ENCODE measurements at places on chromosomes 4 and X. TPM values are rescaled to one million over a fixed set of nuclear protein-coding genes. Genes with fewer than 3 reads are reported as not detected.

The RS1 gene
- not detected for total RNA-seq

The GABRQ gene
- total RNA-seq: 0.04 TPM

The FOXP3 gene
- total RNA-seq: not detected

The RRH gene
- total RNA-seq: not detected

The NUP62CL gene
- total RNA-seq: not detected

The SHISA3 gene
- 15.5 TPM for total RNA-seq

The PUDP gene
- total RNA-seq: 27.0 TPM

The AKAP4 gene
- not detected for total RNA-seq

The NLRP2B gene
- total RNA-seq: not detected

The ADH1B gene
- total RNA-seq: 477 TPM

The GAGE12F gene
- not detected for total RNA-seq

The VGLL1 gene
- not detected for total RNA-seq

The DSPP gene
- total RNA-seq: not detected

The AFP gene
- not detected for total RNA-seq

The TEX11 gene
- total RNA-seq: not detected

The IL9R gene
- not detected for total RNA-seq

The PAGE2 gene
- not detected for total RNA-seq

The CXCL6 gene
- 0.44 TPM for total RNA-seq

The SPON2 gene
- total RNA-seq: 20.8 TPM

The TMEM154 gene
- 1.4 TPM for total RNA-seq

The DAPP1 gene
- total RNA-seq: 1.3 TPM

The LUZP4 gene
- total RNA-seq: not detected

The ALAS2 gene
- 8.3 TPM for total RNA-seq
